ENCODE measurements at places on chromosomes 1 and 21.

DNA sequence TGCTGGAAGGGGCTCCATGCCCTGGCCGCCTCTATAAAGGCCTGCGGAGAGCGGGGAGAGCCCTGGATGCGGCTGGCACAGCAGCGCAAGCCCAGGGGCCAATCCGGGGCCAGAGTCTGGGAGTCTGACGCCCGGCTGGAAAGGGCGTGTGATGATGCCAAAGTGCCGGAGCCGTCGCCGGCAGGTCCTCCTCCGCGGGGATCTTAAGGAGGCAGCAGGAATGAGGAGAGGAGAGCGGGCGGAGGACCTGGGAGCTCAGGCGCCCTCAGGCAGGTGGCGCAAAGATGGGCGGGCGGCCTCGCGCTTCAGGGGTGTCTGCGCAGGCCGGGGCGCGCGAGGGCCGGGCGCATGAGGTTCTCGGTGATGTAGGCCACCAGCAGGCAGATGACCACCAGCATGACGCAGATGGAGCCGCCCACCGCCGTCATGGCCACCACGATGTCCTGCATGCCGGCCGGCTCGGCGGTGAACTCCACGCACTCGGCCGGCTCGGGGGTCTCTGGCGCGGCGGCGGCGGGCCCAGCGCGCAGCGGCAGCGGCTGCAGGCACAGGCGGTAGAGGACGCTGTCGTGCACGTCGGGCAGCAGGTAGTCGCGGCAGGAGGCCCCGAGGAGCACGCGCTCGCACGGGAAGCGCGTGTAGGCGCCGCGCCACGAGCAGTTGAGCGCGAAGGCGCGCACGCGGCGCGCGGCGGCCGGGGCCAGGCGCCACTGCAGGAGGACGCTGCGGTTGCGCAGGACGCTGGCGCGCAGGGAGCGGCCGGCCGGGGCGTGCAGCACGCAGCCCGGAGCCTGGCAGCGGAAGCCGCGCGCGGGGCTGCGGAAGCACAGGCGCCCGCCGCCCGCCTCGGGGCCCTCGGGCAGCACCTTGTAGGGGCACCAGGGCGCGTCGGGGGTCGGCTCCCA lies 653 bp downstream of the FNDC10 start:
- no peak for DNase-seq

DNA sequence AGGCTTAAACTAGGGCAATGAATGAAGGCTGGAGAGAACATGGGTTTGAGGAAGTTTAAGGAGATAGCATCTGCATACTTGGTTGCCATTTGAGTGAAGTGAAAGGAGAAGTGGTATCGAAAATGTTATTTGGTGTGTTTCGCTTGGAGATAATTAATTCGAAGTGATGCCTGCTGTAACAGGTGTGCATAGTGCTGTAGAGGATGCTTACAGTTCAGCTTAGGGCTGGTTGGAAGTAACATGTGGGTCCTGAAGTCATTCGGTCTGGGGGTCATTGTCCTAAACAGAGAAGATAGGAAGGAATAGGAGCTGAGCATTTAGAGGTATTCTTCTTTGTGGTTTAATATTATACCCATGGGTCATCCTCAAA lies 301 bp upstream of the NUDT17 start:
- no peak for DNase-seq

GRCh38 chr1:232306269-232306961 lies 323.5 kb downstream of the SIPA1L2 start:
- DNase-seq: no peak

DNA sequence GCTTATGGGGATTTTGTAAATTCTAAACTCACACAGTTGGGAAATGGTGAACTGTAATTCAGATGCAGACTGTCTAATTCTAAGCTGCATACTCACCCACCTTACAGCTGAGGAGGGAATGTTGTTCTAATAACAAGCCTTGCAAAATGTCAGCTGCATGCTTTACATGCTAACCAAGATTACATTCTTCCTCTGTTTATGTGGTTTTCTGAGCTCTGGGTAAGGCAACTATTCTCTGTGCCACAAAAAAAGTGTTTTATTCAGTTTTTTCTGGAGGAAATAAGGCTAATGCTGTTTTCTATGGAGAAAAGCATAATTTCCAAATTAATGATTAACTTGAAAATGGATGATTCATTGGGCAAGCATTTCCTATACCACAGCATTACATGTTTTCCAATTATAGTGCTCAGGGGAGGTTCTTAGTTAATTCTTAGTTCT lies 64.9 kb downstream of the RGS13 start:
- no peak for DNase-seq

DNA sequence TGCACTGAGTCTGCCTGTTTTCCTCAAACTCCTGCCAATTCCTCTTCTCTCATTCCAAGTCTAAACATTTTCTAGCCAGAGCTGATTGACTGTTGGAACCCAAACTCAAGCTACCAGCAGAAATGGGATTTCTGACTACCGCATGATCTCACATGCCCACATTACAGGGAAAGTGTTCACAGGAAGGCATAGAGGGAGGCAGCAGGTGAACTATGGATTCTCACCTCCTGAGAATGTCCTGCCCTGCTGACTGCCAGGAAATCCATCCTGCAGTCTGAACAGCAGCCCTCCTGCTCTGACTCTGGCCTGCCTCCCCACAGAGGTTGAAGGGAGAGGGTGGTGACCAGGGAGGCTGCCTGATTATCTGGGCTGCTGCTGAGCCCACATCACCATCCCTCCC lies 22.5 kb downstream of the IQGAP3 start:
- DNase-seq: no peak

- DNase-seq: no peak
These were observed 25.9 kb upstream of the RCAN1 start for GRCh38 chr21:34640858-34641257.

GRCh38 chr21:45455674-45456583 lies 51.0 kb downstream of the COL18A1 start:
- DNase-seq: no peak

DNA sequence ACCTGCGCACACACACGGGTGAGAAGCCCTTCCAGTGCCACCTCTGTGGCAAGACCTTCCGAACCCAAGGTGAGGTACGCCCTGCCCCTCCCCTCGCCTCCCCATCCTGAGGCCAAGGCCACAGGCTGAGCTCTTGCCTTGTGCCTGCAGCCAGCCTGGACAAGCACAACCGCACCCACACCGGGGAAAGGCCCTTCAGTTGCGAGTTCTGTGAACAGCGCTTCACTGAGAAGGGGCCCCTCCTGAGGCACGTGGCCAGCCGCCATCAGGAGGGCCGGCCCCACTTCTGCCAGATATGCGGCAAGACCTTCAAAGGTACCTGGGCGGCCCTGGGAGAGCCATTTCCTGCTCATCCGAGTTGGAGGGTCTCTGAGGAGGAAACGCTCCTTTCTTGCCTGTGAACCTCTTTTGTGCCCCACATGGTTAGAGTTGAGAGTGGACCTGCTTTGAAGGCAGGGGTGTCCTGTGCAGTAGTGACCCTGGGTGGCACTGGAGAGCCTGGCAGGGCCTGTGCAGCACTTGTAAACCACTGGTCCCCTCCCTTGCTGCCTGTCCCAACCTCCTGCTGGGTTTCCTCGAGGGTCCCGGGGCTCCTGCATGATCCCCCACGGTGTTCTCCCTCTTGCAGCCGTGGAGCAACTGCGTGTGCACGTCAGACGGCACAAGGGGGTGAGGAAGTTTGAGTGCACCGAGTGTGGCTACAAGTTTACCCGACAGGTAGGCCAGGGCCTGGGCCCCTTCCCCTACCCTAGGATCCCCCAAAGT lies 8.5 kb downstream of the ZBTB48 start:
- DNase-seq: no peak

- no peak for DNase-seq
These were observed 34.9 kb downstream of the UBIAD1 start for GRCh38 chr1:11307852-11308251.

GRCh38 chr1:19769211-19769932 lies 30.3 kb downstream of the TMCO4 start:
- no peak for DNase-seq

DNA sequence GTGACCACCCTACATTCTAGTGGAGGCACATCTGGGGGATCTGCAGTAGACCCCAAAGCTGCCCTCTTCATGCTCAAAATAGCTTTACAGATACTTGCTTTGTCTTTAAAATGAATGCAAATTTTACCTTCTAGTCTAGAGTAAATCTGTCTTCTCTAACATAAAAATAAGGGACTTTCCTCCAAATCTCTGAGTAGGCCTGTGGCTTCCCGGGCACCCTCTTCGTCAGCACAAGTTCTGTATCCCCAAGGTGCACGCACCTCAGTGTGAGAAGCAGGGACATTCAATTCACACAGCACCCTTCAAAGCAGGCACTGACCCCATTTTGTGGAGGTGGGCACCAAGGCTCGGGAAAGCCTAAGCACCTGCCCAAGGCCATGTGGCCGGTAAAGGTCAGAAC lies 19.0 kb downstream of the MEF2D start:
- DNase-seq: no peak

GRCh38 chr1:222911866-222912265 lies 97.0 kb downstream of the DISP1 start:
- no peak for DNase-seq

GRCh38 chr1:57910305-57910704 lies 486.4 kb upstream of the DAB1 start:
- DNase-seq: no peak

- no peak for DNase-seq
These were observed 40.6 kb downstream of the ERI3 start for GRCh38 chr1:44314452-44314851.

- no peak for DNase-seq
These were observed 27.7 kb upstream of the IL19 start for GRCh38 chr1:206742719-206743383.

DNA sequence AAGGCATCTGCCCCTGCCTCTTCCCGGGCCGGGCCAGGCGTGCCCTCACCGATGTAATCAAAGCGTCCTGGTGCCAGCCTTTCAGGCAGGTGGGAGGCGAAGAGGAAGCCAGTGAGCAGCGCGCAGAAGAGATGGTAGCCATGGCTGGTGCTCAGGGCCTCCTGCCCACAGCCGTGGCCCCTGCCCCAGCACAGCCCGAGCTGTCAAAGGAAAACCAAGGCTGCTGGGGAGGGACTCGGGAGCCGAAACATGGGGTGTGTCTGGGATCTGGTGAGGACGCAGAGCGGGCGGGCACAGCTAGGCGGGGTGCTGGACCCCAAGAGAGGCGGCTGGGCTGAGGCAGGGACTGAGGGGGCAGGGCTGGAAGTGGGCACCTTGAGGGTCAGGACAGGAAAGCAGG lies 2.7 kb downstream of the BGLAP start:
- no peak for DNase-seq

DNA sequence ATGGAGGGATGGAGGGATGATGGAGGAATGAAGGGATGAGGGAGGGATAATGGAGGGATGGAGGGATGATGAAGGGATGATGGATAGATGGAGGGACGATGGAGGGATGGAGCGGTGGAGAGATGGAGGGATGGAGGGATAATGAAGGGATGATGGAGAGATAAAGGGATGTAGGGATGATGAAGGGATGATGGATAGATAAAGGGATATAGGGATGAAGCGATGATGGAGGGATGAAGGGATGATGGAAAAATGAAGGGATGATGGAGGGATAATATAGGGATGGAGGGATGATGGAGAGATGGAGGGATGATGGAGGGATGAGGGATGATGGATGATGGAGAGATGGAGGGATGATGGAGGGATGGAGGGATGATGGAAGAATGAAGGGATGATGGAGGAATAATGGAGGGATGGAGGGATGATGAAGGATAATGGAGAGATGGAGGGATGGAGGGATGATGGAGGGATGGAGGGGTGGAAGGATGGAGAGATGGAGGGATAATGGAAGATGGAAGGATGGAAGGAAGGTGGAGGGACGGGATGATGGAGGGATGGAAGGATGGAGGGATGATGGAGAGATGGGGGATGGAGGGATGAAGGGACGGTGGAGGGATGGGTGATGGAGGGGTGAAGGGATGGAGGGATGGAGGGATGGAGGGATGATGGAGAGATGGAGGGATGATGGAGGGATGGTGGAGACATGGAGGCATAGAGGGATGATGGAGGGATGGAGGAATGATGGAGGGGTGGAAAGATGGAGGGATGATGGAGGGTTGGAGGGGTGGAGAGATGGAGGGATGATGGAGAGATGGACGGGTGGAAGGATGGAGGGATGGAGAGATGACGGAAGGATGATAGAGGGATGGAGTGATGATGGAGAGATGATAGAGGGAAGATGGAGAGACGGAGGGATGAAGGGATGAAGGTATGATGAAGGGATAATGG lies 62.0 kb downstream of the KCNAB2 start:
- DNase-seq: no peak

DNA sequence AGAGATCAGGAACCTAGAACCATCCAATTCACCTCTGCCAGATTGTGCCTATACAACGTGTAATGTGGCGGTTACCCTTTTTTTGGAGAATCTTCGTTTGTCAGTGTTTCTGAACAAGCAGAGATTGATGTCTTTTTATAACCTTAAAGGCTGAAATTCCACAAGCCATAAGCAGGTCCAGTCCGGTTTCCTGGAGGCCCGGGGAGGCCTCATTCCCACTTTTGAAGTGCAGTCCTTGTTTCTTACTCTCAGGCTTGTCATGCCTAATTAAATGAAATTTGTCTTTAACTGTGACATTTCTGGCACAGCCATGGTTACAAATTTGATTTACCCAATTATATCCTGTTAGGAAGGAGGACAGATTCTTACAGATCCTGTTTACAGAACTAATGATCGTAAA lies 27.8 kb downstream of the ZNF362 start:
- no peak for DNase-seq

GRCh38 chr1:87202451-87202850 lies 126.2 kb upstream of the LMO4 start:
- no peak for DNase-seq

- peak; percentile 36 for DNase-seq
These were observed 121.0 kb upstream of the IRF2BP2 start for GRCh38 chr1:234730770-234731568.

DNA sequence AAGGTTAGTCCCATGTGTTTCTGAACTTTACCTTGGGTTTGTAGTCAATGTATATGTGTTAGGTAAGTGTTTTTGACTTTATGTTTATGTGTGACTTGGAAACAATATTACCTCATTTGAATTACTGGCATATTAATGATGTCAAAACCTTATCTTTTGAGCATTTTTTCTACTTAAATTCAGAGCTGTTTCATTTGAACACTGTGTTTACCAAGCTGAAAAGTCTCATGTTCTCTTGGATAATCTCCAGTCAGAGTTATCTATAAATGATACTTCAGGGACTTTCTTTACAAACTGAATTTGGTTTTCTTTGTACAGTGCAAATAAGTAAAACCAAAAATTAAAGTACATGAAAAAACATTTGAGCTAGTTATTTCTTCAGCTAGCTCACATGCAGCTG lies 30.0 kb downstream of the ADAMTS1 start:
- DNase-seq: no peak

DNA sequence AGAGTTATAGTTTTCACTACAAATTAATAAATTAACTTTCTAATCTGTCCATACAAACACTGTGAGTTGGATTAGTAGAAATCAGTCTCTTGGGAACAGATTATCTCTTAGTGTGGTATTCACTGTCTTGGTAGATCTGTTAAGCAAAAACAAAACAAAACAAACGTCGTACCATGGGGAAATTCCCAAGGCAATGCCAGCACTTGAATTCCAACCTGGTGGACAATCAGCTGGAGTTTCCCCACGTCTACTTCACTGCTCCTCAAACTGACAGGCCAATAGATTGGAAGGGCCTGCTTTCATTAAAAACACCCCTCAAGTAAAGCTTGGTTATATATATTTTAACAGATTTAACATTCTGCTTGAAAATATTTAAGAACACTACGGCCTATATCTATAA lies 31.9 kb downstream of the GDAP2 start:
- no peak for DNase-seq

GRCh38 chr1:154176337-154176736 lies 15.6 kb downstream of the TPM3 start:
- DNase-seq: no peak

- no peak for DNase-seq
These were observed 1.2 kb upstream of the DHCR24 start for GRCh38 chr1:54888080-54888733.

GRCh38 chr1:11746092-11746491 lies 10.2 kb downstream of the AGTRAP start:
- DNase-seq: no peak

GRCh38 chr1:94463765-94464330 lies 45.7 kb downstream of the ABCD3 start:
- no peak for DNase-seq
